ENCODE measurements at places on chromosomes 11 and 22.

DNA sequence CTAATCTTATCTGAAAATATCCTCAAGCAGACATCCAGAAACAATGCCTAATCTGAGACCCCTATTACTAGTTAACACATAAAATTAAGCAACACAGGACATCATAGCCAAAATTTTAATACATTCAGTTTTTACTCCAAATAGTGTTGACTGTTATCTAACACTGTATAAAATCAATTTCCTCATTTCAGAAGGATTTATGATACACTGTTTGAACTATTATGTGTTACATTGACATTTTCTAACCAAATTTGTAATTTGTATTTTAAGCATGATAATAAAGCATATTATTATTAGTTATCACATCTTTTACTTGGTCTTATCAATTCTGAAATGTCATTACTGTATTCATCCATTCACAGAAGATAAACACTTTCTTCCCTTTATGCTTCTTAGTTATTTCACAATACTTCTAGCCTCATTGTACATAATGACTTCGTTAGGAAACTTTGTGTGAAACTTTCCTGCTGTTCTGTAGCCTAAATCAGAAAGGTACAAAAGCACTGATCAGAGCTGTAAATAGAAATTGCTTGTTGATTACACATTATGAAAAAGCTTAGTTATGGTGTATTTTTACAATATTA, 1248.9 kb downstream of the JRKL start:
- DNase-seq: no peak

- DNase-seq: no peak
These were observed 1335.3 kb downstream of the TBC1D22A start for GRCh38 chr22:48097723-48098122.

DNA sequence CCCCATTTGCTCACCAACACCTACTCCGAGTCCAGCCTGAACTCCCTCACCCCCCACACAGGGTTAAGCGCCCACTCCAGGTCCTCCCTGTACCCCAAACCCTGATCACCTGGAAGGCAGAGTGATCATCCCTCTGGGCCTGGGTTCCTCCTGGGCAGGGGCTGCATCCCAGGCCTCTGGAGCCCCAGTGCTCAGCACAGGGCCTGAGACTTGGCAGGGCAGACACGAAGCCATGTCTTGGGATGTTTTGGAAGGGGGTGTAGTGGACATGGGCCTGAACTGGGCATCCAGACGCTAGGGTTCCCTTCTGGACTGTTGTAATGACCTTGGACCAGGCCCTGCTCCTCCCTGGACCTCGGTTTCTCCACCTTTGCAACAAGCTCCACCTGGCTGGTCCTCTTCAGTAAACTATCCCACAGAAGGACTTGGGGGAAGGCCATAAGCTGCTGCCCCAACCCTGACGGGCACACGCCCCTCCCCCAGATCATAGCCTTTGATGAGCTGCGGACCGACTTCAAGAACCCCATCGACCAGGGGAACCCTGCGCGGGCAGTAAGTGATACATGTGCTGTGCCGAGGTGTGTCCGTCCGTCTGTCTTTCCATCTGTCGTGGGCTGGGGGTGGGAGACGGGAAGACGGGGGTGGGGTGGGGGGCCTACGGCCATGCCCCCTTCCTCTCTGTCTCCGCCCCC, 3.9 kb downstream of the CNIH2 start:
- no peak for DNase-seq

DNA sequence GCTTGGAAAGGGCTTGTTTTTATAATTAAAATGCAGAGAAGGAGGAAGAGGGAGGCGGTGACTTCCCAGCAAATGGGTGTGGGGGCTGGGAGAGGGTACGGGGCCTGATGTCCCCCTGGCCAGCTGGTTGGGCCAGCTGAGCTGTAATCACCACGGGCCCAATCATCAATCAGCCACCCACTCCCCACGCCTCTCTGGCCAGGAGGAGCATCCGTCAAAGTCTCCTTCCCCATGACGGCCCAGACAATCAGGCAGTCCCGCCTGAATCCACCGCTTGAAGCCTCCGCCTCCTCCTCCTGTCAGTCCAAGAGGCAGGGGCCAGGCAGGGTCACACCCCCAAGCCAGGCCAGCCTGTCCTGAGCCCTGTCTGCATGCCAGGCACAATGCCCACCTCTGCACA, 13.3 kb upstream of the CABP7 start:
- DNase-seq: no peak

DNA sequence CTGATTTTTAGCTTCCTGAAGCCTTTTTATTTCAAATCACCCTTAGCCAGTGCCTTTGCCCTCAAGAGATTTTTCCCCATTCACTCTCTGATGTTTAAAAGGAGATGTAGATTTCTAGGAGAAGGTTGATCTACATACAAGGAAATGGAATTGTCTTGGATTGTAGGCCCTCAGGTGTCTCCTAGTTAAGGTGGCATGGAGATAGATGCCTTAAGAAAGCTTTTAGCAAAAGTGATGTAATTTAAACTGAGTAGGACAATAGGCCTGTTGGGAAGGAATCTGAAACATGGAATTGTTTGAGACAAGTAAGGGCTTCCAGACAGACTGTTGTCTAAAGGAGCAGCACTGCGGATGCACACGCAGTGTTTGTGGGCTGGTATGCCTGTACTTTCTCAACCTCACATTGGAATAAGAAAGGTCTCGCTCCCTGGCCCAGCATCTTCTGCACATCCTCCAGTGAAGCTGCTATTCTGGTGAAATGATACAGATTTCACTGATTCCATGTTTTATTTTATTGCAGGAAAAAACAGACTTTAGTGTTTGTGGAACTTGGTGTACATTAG, 69.8 kb upstream of the SLC25A18 start:
- DNase-seq: no peak

- no peak for DNase-seq
These were observed 30.6 kb downstream of the PRCP start for GRCh38 chr11:82869657-82870056.

GRCh38 chr22:27153386-27153785, 496.0 kb downstream of the MIAT start:
- DNase-seq: no peak

GRCh38 chr22:11629661-11630385, 3898.2 kb upstream of the OR11H1 start:
- no peak for DNase-seq

DNA sequence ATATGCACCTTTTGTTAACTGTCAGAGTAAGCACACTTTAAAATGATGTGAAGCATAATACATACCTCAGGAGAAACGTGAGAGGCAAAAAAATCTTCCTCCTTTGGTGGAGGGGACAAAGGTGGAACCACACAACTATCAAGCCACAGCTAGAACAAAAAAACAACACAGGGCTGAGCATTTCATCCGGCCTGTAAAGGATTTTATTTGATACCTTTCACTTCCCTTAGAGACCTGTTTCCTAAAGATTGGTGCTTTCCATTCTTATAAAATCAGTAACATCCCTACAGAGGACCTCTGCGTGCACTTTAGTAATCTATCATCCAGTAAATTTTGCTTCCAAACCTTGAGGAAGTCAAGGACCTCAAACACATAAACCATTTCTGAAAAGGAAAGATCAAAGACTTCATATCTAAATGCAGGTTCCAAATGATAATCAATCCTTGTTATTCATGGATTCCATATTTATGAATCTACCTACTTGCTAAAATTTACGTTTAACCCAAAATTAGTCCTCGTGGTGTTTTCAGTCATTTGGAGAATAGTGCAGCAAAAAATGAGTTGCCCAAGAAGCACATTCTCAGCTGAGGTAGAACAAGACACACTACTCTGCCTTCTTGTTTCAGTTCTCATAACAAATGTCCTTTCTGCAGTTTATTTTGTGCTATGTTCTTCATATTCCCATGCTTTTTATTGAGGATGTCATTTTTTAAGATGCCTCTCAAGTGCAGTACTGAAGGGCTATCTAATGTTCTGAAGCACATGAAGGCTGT, 22.7 kb downstream of the ARFGAP3 start:
- no peak for DNase-seq

DNA sequence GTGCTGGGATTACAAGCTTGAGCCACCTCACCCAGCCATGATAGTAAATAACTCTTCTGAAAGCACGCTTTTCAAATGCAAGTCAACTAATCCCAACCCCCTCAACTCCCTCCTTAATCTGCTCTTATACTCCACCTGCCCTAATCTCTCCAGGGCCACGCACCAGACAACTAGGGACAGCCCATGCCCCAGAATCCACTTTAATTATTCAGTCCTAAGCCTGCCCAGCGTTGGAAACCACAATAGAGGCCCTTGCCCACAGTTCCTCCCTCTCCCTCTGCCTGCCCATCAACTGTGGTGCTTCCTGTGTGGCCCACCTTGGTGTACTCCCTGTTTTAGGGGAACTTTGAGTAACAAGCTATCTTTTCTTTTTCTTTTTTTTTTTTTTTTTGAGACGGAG, 2.7 kb upstream of the VPREB3 start:
- no peak for DNase-seq

DNA sequence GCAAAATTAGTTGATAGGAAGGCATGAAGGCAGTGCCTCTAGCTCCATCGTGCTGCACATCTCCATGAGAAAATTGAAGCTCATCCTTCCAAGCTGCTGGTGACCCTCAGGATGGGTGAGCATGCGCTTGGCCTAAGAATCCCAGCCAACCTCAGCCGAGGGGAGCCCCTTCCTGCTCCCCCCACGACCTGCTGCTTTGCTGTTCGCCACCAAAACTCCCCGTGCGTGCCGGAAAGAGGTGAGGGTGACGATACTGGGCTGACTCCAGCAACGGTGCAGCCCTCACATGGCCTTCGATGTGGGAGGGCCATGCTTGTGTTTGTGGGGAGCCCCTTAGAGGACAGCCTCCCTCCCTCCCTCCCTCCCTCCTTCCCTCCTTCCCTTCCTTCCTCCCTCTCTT, 660.9 kb downstream of the BRD1 start:
- no peak for DNase-seq

DNA sequence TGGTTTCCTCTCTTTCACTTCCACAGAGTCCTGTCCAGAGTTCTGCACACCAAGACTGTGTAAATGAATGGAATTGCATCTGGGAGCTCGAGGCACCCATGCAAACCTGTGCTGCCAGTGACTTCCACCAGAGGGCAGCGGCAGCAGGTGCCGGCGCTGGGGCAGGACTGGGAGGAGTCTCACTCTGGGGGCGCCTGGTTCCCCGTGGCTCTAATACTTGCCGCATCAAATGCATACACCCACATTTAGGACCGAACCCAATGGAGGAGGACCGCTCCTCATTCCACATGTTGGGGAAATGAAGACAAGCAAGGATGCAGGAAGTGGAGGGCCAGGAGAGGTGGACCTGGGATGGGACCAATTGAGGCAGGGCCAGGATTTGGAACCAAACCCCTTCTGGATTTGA, 1.1 kb upstream of the CD6 start:
- no peak for DNase-seq

GRCh38 chr11:65382804-65383368, 440 bp upstream of the SLC25A45 start:
- DNase-seq: no peak
